ENCODE measurements at places on chromosomes 7 and 10. TPM values are rescaled to one million over a fixed set of nuclear protein-coding genes. Genes with fewer than 3 reads are reported as not detected.
A peak's percentile ranks its signal among the peaks of the same experiment; 100 is the strongest.

DNA sequence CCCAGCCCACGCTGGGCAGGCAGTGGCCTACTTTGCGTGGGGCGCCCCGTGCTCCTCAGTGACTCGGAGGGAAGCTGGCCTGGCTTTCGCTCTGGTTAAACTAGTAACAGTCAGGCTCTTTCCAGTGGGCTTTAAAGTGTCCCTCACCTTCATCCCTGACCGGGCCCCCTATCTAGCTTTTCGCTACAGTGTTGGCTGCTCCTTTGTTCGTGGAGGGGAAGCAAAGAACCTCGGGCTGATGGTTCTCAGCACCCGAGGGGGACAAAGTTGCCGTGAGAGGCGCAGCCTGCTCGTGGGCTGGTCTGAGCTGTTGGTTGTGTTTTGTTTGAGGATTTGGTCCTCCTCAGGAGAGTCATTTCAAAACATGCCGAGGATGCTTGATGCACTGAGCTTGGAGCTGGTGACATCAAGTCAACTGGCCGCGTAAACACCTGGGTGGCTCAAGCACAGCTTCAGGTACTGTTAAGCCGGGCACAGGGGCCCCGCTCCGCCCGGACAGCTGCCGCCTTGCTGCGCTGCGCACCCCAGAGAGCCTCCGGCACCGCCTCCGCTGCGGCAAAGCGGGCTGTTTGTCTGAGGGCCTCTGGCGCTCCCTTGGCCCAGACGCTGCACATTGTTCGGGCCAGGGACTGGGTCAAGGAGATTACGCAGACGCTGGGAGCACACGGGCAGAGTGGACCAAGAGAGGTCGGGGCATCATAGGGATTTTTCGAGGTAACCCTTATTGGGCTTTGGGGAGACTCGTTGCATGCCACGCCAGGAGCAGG is 1.6 kb downstream of the DLX6 start:
- DNase-seq = no peak

The NEUROD6 gene
- not detected for total RNA-seq

- DNase-seq = no peak
Observed at GRCh38 chr7:20804345-20804744, 17.7 kb upstream of the SP8 start.

The TASOR2 gene
- total RNA-seq = 54.5 TPM

GRCh38 chr7:4436936-4437335 is 245.2 kb upstream of the FOXK1 start:
- no peak for DNase-seq

The CRTAC1 gene
- total RNA-seq = 1.1 TPM

- no peak for DNase-seq
Observed at GRCh38 chr7:26038201-26038990, 113.6 kb upstream of the NFE2L3 start.

The OLAH gene
- total RNA-seq = not detected

The CHCHD3 gene
- total RNA-seq = 105 TPM

The CDHR3 gene
- 19.1 TPM for total RNA-seq

- peak; percentile 56 for DNase-seq
Observed at GRCh38 chr7:105849122-105849855, 27.1 kb downstream of the ATXN7L1 start.

DNA sequence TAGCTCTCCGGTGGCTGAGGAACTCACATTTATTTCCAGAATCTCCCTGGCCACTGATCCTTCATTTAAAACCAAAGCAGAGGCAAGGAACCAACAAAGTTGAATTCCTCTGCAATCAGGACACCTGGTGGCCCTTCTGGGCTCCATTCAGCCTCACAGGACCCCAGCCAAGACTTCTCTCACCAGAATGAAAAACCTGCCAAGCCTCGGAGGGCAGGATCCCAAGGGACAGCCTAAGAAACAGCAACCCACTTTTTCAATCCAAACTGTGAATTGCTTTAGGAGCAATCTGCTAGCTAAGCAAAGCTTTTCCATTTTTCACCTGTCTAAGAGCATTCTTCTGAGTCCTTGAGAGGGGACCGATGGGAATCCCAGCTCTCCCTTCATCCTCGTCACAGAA is 34.6 kb downstream of the OAT start:
- no peak for DNase-seq

The MAP3K8 gene
- 9.8 TPM for total RNA-seq

- DNase-seq = no peak
Observed at GRCh38 chr7:35831208-35831607, 30.4 kb downstream of the SEPTIN7 start.

The PLEKHS1 gene
- total RNA-seq = not detected

GRCh38 chr10:94545391-94546048 is at the start of gene HELLS:
TSS of gene HELLS (plus strand) at chr10:94545788. CDS start at chr10:94545922, 134 bp downstream.
- DNase-seq = peak; percentile 88

GRCh38 chr7:28799619-28800018 is 158.5 kb downstream of the TRIL start:
- no peak for DNase-seq

The MYH16 gene
- total RNA-seq = not detected

DNA sequence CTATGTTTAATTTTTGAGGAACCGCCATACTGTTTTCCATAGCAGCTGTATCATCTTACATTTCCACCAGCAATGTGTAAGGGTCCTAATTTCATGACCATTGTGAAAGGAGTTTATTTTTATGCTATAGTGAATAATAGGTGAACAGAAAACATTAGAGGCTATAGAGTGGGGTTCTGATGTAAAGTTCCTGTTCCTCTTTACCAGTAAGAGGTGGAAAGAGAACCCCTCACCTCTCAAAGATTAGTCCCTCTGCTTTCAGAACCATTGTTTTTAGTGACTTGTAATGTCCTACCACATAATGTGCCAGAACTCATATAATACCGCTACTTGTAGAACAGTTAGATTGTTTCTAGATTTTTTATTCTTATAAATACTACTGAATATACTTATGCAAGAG is 34.2 kb downstream of the SUFU start:
- DNase-seq = no peak

DNA sequence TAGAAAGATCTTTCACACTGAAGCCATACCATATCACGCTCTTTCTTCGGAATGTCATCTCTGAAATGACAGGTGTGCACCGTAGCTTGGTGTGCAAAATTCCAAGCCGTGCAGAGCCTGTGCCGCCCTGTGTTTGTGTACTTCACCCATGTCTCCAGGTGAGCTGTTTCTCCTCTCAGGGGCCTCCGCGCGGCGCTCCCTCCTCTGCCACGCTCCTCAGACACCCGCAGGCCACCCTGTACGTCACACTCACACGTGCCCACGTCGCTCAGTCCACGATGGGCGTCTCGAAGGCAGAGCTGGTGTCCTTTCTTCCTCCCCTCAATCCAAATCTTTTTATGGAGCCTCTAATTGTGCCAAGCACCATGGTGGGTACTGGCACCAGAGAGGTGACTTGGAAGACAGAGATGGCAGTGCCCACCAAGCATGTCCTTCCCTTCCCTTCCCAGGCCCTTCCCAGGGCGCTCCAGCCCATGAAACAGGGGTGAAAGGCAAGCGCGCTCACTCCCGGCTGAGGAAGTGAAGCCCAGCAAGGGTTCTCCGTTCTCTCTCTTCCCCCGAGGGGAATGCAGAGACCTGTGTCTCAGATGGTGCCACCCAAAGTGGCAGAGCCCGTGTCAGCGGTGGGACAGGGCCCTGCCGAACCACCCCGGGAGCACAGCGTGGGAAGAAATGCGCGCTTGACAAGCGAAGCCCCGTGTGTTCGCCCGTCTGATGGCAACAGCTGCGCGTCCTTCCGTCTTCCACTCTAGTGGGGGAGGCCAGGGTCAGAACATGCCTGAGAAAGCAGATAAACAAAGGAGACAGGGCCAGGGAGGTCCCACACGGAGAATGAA is 292.5 kb upstream of the SHH start:
- DNase-seq = no peak

The ELN gene
- total RNA-seq = 3.9 TPM

DNA sequence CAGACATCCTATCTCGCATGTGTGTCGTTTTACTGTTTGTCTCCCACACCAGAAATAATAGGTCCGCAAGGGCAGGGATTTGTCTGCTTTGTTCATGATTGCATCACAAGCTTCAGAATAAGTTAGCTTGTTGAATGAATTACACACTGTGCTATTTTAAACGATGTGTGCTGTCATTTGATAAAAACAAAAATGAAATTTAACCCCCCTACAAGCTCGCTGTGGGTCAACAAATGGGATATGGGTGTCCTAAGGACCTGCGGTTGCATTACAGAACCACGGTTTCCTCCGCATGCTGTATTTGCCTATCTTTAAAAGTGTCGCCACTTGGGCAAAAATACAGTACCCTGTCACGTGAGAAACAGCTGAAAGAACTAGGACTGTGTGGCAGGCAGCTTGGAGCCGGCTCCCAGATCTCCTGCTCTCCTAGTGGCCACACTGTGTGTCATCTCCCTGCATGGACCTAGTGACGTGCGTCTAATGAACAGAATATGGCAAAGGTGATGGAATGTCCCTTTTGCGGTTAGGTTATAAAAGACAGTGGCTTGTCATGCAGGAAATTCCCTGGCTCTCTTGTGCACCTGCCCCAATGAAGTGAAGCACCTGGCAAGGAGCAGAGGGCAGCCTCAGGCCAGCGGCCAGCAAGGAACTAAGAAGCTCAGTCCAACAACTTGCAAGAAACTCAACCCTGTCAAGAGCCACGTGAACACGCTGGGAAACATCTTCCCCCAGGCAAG is 32.9 kb upstream of the CRYGN start:
- DNase-seq = no peak

- DNase-seq = no peak
Observed at GRCh38 chr7:120550494-120551048, 277.6 kb downstream of the KCND2 start.

- DNase-seq = peak; percentile 34
Observed at GRCh38 chr7:75737856-75738603, 711 bp downstream of the HIP1 start.

DNA sequence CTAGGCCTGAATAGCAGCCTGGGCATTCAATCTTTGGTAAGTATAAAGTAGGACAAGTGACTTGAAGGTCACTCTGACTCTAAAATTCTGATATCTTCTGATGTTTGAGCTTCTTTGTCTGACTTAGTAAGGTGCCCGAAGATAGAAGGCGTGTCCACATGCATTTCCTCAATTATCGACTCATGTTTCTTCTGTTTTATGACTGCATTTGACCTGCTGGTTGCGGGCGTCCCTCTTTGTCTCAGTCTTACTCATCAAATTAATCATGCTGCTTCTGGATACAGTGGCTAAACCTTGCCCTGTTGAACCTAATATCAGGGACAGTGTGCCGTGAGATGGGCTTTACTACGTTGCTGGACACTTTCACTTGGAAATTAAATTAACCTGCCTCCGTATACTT is 534.1 kb downstream of the SDK1 start:
- DNase-seq = no peak

- no peak for DNase-seq
Observed at GRCh38 chr7:95263785-95264362, 60.5 kb downstream of the PON1 start.

DNA sequence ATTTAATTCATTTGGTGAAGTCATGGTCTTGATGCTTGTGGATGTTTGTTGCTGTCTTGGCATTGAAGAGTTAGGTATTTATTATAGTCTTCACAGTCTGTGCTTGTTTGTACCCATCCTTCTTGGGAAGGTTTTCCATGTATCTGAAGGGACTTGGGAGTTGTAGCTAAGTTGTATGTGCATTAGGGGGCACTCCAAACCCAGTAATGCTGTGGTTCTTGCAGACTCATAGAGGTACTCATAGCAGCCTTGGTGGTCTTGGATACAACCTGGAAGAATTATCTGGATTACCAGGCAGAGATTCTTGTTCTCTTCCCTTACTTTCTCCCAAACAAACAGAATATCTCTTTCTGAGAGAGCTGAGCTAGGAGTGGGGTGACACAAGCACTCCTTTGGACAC is 93.2 kb downstream of the ADCYAP1R1 start:
- no peak for DNase-seq

The CC2D2B gene
- total RNA-seq = 0.32 TPM

DNA sequence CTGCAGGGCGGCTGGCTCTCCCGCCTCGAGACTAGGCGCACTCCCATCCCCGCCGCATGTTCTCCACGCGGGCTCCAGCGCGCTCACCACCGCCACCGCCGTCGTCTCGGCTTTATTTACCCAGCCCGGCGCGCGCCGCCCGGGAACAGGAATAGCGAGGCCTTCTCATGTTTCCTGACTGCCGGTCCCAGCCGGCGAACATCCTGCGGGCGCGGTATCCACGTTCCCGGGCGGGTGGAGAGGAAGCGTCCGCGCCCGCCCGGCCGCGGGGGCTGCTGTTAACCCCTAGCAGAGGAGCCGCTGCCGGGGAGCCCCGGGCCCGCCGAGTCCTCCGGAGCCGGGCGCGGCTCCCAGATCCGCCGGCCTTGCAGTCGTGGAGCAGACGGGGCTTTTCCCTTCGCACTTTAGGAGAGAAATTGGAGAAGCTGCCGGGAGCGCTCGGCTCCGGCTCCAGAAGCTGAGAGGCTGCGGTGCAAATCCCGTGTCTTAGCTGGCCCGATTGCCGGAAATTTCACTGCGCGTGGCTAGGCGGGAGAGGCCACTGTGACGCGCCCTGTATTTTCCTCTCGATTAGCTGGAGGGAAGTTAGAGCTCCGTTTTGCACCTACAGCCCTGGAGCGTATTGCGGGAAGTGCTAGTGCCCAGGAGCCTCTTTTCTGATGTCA is at the start of gene MKX:
Gene MKX (minus strand): TSS at position 88 of the 665 bp plus-strand sequence. CDS start 2,404 bp downstream, outside the sequence.
- DNase-seq = peak; percentile 88

The CALHM3 gene
- 0.18 TPM for total RNA-seq

Measured in WTC11 (cell line).